ENCODE measurements at places on chromosomes 3 and 15.
A peak's percentile ranks its signal among the peaks of the same experiment; 100 is the strongest.

- DNase-seq: no peak
These were observed 31.8 kb upstream of the HES1 start for GRCh38 chr3:194103983-194104751.

DNA sequence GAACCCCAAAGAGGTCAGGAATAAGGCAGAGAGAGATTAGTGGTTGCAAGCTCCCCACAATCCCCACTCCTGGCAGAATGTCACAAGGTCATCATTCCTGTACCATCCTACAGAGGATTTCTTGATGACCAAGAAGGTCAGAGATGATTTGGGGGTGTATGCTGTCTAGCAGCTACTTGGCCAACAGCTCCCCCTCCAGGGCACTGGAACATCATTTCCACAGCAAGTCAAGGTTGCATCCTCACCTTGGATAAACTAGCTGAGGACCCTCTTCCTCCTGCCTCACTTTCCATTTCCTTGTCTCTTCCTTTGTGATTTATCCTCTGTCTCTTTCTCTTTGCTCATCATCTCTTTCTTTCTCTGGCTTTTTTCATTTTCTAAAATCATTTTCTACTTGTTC is 106.3 kb downstream of the PROS1 start:
- no peak for DNase-seq

DNA sequence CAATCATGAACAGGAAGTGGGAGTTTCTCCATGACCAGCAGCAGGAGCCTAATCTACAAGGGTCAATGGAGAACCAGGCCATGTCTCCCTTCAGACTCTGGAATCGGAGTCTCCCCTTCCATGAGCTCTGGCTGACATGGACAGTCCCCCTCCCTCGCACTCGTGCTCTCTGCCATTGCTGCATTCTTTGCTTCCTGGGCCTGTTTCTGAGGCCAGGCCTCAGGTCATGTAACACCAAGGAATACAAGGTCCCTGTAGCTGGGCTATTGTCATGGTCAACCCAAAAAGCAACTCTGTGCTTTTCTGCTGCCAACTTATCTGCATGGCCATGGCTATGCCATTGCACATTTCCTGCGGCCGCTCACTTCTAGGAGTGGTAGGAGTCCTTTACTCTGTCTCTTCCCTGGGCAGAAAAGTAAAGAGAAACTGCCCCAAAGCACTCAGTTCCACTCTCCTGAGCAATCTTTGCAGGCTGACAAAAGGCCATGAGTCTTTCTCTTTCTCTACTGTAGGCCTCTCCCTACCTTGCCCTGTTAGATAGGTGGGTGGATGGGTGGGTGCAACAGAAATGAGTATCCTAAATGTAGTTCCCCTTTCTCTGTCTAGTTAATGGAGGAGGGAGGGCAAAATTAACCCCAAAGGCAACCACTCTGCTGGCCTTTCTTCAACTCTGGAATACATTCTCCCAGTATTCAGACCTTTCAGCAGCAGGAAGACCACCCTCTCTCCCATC is 40.8 kb upstream of the PROK2 start:
- DNase-seq: no peak

GRCh38 chr15:78681281-78682003 is 40.4 kb upstream of the CHRNB4 start:
- DNase-seq: no peak

- peak; percentile 64 for DNase-seq
These were observed 25.0 kb downstream of the CRYGS start for GRCh38 chr3:186519021-186519658.

Measured in activated CD8-positive, alpha-beta memory T cell treated with anti-CD3 and anti-CD28 coated beads for 4 hours (primary cell).